ENCODE measurements at places on chromosomes 13 and 19.

- no peak for DNase-seq
Measured at GRCh38 chr13:111451402-111451801, 131.0 kb downstream of the TEX29 start.

GRCh38 chr13:59873856-59874255, 289.9 kb downstream of the DIAPH3 start:
- no peak for DNase-seq

GRCh38 chr13:110841846-110842245, 73.0 kb downstream of the ANKRD10 start:
- DNase-seq: no peak

GRCh38 chr13:20402881-20403280, 122.8 kb downstream of the CRYL1 start:
- DNase-seq: no peak

Measured in activated T-helper 1 cell treated with anti-CD3 and anti-CD28 coated beads, Interleukin-2, amount 50 U/mL, for 16 hours (primary cell).